ENCODE measurements at places on chromosomes 1 and 21.

DNA sequence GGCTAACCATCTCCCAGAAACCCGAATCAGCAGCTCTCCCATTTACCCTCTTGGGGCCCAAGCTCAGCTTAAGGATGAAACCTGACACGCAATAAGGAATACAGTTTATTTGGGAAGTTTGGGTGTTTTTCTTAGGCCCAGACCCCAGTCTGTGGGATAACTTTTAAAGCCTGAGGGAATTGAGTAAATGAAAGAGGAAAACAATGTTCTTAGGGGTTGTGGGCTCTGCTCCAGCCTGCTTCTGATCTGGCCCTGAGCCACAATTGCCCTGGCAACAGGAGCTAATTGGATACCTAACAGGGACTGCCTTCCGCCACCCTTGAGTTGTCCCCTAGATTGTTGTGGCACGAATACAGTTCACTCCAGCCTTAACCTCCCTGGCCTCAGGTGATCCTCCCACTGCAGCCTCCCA, 20.1 kb downstream of the DYRK3 start:
- DNase-seq: no peak

DNA sequence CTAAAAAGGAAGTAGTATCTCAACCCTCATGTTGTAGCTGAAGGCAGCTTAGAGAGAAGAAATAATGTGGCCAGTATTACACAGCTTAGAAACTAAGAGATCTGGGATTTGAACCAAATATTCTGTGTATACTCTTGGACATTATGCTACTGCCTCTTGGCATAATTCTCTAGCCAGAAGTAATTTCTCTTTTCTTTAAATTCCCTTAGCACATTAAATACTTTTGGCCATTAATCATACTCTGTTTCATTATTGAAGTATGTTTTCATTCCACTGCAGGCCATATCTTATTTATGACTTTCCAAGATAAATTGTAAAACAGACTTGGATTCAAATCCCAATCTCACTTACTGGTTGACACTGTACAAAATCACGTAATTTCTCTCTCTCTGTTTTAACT, 181.3 kb upstream of the SPAG17 start:
- DNase-seq: no peak

GRCh38 chr1:109392037-109392787, 5.5 kb downstream of the SORT1 start:
- no peak for DNase-seq

GRCh38 chr1:27567146-27567526, 36.8 kb downstream of the AHDC1 start:
- no peak for DNase-seq

- DNase-seq: no peak
Measured at GRCh38 chr1:171222936-171223335, 25.4 kb upstream of the FMO1 start.

All from glomerular endothelial cell (primary cell).